T-cell (primary cell): ENCODE measurements at places on chromosomes 12 and 14.

- no peak for DNase-seq
Measured at GRCh38 chr12:5656836-5657235, 224.9 kb downstream of the NTF3 start.

GRCh38 chr14:101810897-101811621 is 49.5 kb downstream of the PPP2R5C start:
- no peak for DNase-seq

DNA sequence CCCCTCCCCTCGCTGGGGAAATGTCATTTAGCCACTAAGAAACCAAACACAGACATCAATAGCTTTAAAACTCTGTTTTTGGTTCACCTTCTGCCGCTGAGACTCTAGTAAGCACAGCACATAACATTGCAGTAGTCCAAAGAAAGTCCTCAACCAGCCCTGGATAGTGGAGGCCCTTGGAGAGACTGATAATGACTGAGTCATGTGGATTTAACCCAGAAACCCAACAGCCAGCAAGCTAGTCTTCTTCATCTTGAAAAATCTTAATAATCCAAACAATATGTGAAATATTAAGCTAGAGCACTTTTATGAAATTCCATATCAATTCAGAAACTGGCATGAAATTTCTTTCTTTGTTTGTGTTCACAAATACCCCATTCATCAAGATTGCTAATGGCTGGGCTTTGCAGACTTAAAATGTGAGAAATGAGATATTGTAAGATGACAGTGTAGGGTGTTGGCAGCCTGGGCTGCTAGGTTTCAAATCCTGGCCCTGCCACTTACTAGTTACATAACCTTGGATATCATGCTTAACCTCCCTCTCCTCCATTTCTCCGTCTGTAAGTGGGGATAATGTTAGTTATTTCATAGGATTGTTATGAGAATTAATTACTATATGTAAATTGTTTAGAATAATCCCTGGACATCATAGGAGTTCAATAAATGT is 40.1 kb downstream of the RERG start:
- DNase-seq, result no peak

DNA sequence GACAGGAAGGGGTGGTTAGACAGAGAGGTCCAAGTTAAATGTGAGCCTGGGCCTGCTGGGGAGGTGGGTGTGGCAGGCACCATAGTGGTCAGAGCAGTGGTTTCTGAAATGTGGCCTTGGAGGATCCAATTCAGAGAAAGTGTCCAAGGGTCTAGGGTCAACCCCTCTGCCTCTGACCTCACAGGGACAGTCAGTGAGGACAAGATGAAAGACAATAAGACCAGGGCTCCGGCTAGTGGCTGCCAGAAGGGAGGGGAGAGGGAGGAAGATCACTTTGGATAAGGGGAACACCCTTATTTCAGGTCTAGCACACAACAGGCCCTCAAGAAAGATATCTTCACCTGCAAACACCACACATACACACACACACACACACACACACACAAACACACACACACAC is 335.1 kb downstream of the MED13L start:
- no peak for DNase-seq
